ENCODE measurements at places on chromosomes 4 and X.

- DNase-seq, result no peak
Observed at GRCh38 chr4:173490817-173491528, 39.1 kb downstream of the HAND2 start.

DNA sequence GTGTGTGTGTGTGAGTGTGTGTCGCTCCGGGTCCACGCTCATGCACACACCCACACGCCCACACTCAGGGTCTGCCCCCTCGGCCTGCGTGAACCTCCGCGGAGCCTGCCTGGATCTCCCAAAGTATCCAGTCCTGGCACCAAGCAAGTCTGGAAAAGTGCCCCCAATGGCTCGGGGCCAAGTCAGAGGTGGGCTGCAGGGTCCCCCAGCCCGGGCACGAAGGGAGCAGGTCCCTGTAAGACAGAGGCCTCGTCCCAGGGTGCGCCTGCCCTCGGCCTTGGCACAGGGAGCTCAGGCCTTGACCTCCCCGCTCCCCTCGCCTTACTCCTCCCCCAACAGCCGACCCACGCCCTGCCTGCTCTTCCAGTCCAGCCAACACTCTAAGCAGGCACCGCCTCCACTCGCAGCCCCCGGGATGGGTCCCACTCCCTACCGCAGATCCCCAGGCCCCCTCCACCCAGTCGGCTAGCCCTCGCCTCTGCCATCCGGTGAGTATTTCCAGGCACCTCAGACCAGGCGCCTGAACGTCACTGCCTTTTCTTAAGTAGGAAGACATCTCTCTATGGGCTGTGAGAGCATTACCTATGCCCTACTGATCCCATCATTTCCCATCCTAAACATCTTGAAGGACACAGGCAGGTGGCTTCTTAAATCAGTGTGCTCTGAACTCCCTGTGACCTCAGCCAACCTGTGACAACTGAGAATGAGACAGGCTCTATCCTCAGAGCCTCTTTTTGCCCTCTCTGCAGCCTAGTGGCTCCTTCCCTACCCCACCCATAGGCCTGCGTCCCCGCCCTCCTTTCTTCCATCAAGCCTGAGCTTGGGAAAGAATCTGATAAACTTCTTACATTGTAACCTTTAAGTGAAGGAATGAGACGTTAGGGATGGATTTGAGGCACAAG is 704 bp downstream of the FAM114A1 start:
- no peak for DNase-seq

DNA sequence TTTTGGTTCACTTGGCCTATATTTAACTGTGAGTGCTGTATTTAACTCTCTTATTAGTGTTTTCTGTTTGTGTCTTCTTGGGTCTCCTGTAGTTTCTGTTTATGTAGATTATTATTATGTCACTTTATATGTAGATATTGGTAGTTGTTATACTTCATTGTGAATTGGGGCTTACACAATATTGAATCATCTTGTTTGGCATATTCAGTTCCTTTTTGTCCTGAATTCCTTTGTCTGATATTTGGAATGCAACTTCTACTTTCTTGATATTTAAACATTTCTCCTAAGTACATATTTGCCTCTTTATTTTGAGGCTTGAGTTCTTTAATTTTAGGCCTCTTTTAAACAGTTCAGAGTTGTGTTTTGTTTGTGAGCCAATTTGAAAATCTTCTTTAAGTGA is 544.8 kb upstream of the ADGRL3 start:
- no peak for DNase-seq

- DNase-seq, result no peak
Observed at GRCh38 chrX:154372612-154373022, 1.8 kb downstream of the FLNA start.

- no peak for DNase-seq
Observed at GRCh38 chrX:118074196-118074595, 42.4 kb downstream of the KLHL13 start.

DNA sequence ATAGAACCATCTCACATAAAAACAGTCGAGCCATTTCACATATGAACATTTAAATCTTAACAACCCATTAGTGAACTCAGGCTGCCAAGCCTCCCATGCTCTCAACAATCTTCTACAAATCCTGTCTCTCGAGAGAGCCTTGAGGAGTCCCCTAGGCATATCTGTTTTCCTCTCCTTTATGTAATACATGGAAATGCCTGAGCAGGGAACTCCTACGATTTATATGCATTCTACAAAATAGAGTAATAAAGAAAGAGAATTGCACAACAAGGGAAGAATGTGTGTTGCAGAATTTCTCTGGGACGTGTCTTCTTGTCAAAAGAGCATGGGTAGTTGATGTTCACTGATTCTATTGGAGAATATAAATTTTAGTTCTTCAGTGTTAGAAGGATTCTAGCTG is 101.8 kb upstream of the VCX2 start:
- no peak for DNase-seq

DNA sequence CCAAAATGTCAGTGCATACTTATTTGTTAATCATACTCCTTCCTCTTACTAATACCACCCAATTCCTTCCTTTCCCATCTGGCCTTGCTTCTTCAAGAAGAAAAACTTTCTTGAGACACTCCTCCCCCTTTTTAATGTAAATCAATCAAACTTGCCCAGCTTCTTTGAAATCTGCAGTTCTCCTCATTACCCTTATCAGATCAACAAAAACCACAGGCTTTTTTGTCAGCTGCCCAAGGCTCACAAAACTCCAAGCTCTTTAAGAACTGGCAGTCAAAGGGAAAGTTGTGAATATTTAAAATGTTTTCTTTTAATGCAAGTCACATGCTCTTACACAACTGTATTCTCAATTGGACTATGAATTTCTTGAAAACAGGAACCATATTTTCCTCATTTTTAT is 11.3 kb upstream of the MYOZ2 start:
- DNase-seq, result no peak

- no peak for DNase-seq
Observed at GRCh38 chr4:38111717-38112116, 151.5 kb downstream of the PTTG2 start.

GRCh38 chr4:157043131-157043530 is 32.8 kb upstream of the GLRB start:
- DNase-seq, result no peak

DNA sequence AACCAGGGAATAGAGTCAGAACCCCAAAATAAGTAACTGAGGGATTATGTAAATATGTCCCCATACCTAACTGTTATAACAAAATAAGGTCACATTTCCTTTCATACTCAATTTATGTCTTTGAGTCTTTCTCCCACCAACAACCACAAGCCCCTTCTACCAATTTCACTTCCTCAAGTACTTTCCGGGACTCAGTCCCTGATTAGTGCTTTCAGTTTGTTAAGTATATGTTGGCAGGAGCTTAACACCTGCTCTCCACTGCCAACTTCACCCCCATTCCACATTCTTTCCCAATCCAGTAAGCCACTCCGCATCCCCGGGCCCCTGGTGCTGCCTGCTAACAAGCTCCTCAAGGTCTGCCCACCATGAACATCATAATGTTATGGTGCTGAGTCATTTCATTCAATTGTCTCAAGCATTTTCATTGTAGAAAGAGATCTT is 71.3 kb upstream of the SPRY1 start:
- peak; percentile 62 for DNase-seq

GRCh38 chr4:99878604-99879003 is 15.6 kb downstream of the LAMTOR3 start:
- no peak for DNase-seq

GRCh38 chr4:72677265-72677664 is 108.2 kb upstream of the ADAMTS3 start:
- DNase-seq, result no peak

- peak; percentile 64 for DNase-seq
Observed at GRCh38 chr4:4488405-4489404, 53.1 kb downstream of the STX18 start.

DNA sequence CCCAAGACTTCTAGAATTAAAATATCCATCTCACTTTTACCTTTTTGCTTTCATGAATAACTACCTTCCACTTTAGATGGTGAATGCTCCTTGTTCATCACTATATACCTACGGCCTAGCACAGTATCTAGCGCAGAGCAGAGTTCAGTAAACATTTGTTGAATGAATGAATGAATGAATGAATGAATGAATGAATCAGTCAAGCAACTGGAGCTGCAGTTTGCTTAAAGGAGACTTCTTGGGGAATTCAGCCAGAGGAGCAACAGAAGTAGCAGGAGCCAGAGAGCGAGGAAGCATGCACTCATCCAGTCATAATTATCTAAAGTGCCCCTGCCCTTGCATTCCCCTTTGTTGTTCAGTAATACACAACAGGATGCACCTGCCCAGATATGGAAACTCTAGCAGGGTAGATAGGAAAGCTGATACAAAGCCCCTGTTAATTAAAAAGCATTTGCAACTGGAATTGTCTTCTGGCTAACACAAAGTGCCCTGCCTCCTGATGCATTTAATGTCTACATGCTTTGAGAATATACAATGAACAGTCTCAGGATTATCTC is 103.0 kb upstream of the MBNL3 start:
- DNase-seq, result no peak

GRCh38 chr4:83657336-83657735 is 121.4 kb downstream of the GPAT3 start:
- no peak for DNase-seq

- DNase-seq, result no peak
Observed at GRCh38 chr4:84146300-84146959, 352.7 kb downstream of the NKX6-1 start.

- no peak for DNase-seq
Observed at GRCh38 chrX:101774340-101774739, 114.7 kb upstream of the ARMCX2 start.

DNA sequence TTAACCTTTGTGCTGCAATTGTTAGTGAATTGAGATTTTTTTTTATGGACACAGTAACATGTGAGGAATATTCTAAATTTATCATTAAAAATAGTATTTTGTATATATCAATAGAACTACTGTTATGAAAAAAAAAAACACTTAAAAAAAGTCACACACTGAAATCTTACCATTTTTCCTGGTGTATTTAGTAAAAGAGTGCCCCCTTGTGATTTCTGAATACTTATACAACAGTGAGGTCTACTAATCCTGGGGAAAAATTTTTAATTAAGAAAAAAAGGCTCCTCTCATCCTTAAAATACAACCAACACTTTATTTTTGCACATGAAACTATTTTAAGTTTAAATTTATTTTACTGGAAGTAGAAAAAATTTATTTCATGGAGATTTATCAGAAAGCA is 56.4 kb upstream of the SPOCK3 start:
- no peak for DNase-seq

GRCh38 chr4:71147261-71147660 is 153.8 kb downstream of the DCK start:
- DNase-seq, result no peak

GRCh38 chr4:138182838-138183426 is 59.2 kb downstream of the SLC7A11 start:
- peak; percentile 12 for DNase-seq

GRCh38 chr4:175271010-175271630 is 353.0 kb downstream of the ADAM29 start:
- DNase-seq, result no peak

- no peak for DNase-seq
Observed at GRCh38 chrX:109857584-109858228, 124.6 kb upstream of the ACSL4 start.

DNA sequence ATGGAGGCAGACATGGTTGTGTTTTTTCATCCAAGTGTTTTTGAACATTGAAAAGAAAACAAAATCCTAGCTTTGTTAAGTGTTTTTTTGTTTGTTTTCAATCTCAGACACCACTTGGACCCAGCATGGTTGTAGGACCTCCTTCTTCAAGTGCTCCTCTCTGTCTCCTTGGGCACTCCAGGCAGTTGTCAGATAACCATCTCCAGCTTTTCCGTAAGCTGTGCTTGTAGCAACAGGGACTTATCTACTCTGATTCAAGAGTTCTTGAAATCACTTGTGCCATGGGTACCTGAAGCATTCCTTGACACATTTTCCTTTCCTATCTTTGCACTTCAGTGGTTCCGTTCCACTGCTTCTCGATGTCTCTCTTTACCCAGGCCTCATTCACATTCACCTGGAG is 334.9 kb upstream of the DDX53 start:
- DNase-seq, result no peak

- DNase-seq, result no peak
Observed at GRCh38 chr4:147408189-147408588, 72.7 kb upstream of the EDNRA start.

DNA sequence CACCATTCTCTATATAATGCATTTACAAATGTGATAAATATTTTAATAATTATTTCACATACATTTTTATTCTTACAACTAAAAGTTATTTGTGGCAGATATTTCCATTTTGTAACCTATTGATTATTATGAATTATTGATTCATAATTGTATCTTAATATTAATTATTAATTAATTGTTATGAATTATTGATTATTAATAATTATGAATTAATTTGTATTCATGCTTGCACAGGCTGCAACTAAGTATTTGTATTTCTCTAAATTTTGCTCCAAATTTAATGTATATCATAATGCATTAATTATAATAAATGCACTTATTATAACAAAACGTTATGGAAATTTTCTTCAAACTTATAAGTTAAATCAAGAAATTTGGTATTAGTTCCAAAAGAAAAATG is 929.7 kb downstream of the PCDH7 start:
- DNase-seq, result no peak

DNA sequence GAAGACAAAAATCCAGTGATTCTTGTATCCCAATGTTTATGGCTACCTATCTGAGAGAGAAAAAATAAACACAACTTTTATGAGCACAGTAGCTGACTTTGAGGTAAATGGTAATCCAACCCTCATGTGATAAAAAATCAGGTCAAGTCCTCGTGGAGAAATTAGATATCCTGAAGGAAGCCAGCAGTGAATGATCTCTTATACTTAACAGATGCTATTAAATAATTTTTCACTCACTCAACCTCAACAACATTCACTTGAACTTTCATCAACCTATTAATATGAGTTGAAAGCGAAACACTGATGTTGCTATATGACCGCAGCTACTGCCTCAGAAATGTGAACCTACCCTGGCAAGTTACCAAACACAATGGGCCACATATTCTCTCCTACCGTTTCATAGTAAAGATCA is 105.4 kb downstream of the GPC3 start:
- DNase-seq, result no peak

DNA sequence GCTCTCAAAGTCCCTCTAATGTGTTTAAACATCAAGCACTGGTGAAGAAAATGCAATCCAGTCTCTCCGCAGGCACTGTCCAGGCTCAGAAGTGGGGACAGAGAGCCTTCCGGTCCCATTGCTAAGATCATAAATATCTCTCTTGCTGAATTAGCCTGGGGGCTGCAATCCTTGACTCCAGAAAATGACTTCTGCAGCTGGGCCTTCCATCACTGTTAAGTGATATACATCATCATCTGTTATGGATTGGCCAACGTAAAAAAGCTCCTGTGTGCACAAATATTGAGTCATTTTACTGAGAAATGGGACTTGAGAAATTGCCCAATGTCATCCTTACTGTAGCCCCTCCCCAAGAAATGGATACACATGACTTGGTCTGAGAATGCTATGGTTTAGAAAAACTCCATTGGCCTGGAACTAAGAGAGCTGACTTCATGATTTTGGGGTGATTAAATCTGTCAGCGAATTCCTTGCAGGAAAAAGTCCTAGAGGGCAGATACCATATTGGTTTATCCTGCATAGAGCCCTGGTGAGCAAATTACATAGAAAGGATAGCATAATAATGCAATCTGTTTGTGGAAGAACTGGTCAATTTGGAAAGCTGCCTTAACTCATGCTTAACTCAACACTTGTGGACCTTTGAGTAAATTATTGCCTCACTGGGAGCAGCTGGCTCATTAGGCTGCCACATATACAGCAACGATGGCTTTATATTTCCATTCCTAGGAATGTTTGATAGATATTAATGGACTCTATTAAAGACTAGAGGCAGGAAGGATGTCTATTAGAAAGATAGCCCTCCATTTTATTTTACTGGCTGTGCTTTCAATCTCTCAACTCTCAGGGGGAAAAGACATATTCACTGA is 346.1 kb downstream of the GBA3 start:
- no peak for DNase-seq

- no peak for DNase-seq
Observed at GRCh38 chr4:72118017-72118416, 86.2 kb downstream of the NPFFR2 start.
